HuH-7 (cell line): ENCODE measurements at places on chromosomes 5 and 9.
A peak's percentile ranks its signal among the peaks of the same experiment; 100 is the strongest.

DNA sequence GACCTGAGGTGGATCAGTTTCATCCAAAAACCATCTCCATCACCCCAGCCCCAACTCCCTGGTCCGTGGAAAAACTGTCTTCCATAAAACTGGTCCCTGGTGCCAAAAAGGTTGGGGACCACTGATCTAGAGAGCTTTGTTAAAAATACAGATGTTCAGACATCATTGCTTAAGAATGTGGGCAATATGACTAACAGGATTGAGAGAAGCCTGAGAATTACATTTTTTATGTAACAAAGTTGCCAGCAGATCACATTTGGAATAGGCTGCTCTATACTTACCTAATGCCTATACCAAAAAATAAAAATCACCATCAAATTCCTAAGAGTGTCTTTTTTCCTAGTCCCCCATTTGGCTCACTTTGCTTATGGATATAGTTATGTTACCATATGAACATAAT, 143.3 kb downstream of the RAPGEF6 start:
- DNase-seq: no peak

- no peak for DNase-seq
Measured at GRCh38 chr5:34674187-34674586, 18.1 kb downstream of the RAI14 start.

DNA sequence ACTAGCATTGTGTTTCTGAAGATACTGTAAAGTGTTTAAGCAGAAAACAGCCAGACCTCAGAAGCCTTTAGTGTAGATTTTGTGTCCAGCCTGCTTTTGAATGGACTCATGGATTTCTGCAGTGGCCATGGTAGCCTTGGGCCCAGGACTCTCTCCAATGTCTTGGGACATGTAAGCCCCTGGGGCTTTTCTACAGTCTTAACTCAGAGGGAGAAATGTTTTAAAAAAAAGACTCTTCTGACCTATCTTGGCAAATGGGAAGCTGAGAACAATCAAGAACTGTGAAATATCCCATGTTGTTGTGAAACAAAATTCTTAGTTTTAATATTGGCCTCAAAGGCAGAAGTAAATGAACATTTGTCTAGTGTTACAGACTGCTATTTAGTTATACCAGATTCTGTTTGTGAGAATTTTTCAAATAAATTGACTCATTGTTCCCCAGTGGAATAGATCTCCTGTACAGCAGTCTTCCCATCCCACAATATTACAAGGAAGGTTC, 112.5 kb upstream of the DMAC1 start:
- no peak for DNase-seq

GRCh38 chr5:39283231-39283818, 64.0 kb upstream of the FYB1 start:
- DNase-seq: peak; percentile 83

DNA sequence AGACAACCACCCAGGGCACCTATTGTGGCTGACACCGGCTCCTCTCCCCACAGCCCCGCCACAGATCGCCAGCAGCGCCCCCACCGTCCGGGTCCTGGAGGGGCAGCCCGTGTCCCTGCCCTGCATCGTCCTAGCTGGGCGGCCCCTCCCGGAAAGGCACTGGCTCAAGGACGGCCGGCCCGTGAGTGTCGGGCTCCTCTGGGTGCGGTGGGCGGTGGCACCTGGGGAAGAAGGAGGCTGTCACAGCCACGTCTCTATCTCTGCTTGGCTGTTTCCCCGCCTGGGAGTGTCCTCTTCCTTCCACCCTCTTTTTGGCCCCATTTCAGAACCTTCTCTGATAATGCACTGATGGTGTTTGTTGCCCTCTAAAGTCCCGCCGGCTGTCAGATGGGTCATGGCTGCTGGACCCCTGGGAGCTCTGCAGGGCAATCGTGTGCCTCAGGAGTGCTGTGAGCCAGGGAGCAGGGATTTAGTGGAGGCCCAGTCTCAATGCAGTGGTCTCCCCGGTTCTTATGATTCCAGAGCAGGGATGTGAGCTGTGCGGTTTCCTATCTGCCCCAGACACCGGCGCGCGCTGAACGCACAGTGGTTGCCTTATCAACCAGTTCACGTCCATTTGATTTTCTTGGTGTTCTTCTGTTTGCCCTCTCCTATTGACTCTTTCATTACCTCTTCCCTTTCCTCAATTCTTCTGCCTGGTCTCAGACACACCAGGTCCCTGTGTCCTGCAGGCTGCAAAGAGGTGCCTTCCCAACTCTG, 55.3 kb downstream of the HMCN2 start:
- no peak for DNase-seq

DNA sequence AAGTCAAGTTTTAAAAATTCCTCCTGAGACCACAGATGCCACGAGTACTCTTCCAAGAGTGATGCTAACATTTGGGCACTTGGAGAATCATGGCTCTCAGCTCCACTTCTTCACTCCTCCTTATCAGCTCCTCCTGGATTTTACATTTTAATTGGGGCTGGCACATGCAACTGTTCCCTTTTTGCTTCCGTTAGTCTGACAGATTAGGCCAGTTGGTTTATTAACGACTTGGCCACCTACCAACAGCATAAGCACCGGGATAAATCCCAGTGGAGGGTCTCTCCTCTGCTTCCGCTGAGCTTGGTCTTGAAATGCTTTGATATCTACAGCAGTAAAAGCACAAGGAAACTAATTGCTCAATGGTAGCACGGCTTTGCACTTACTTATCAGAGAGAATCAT, 134.6 kb upstream of the RASEF start:
- DNase-seq: no peak

- no peak for DNase-seq
Measured at GRCh38 chr9:5112109-5112592, 73.3 kb downstream of the INSL6 start.
